HL-60 (cell line): ENCODE measurements at places on chromosomes 6 and 20.

DNA sequence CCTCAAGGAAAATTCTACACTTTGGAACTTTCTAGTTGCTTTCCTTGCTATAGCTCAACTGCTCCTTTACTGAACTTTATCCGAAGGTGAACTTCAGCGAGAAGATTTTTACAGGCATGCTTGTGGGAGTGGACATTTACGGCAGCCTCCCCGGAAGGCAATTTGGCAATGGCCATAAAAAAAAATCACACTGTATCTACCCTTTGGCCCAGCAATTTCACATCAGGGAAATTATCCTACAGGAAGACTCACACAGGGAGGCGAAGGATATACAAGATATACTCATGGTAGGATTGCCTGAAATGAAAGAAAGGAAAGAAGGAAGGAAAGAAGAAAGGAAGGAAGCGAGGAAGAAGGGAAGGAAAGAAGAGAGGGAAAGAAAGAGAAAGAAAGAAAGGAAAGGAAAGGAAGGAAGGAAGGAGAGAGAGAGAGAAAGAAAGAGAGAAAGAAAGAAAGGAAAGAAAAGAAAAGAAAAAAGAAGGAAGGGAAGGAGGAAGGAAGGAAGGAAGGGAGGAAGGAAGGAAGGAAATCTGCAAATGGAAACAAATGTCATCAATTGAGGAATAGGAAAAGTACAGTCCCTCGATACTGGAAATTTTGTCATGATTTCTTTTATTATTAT lies 25.7 kb downstream of the OVOL2 start:
- DNase-seq = no peak

DNA sequence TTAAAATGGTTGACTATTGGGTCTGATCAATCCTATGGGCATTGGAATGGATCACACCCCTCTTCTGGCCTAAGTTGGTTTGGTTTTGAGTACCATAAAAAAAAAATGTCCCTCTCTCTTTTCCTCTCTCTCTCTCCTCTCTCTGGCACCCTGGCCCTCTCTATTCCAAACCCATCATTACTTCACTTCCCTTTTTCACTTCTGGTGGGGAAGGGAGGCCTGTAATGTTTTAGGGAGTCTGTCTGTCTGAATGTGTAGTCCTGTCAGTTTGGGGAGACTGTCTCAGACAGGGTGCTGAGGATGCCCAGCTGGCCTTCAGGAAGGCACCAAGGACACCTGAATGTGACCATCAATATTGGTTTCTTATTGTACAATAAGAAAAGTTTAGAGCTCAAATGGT lies 165.8 kb downstream of the CD24 start:
- no peak for DNase-seq

- no peak for DNase-seq
These were observed 232.5 kb downstream of the PKHD1 start for GRCh38 chr6:51854876-51855275.

DNA sequence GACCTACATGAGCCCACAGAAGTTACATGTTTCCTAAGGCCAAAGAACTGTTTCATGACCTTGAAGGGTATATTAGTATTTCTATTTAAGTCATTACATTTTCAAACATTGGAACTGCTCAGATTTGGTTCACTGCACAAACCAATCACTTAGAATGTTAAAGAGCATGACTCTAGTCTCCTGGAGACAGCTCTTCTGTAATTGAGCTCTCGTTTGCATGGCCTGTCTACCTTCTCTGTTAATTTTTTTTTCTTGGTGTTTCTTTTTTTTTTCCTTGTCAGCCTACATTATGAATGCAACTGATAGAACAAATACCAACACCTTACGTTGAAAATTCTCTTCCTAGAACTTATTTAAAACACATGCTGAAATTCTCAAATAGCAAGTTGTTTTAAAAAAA lies 860.2 kb upstream of the MAP3K7 start:
- no peak for DNase-seq
